ENCODE measurements at places on chromosomes 16 and 17.

GRCh38 chr17:28086519-28086918, 44.0 kb downstream of the NLK start:
- DNase-seq: no peak

- DNase-seq: no peak
Observed at GRCh38 chr17:40915721-40916256, 21.7 kb downstream of the KRT23 start.

- no peak for DNase-seq
Observed at GRCh38 chr16:84434800-84435199, 66.5 kb downstream of the ATP2C2 start.

DNA sequence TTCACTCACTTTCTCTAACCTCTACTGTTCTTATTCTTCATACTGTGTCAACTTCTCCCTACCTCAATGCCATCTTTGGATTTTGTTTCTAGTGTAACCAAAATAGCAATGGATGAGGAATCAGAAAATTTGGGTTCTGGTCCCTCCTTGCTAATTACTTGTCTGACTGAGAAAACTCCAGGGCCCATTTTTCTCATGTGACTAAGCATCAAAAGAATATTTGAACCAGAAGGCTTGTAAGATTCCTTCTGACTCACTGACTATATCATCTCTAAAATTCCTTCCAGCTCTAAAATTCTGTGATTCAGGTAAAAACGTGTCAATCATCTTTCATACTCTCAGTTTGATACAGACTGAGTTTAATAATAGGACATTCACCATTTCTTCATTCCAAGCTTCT, 57.9 kb downstream of the BRIP1 start:
- DNase-seq: no peak

- DNase-seq: no peak
Observed at GRCh38 chr16:11797957-11798299, 870 bp upstream of the ZC3H7A start.

DNA sequence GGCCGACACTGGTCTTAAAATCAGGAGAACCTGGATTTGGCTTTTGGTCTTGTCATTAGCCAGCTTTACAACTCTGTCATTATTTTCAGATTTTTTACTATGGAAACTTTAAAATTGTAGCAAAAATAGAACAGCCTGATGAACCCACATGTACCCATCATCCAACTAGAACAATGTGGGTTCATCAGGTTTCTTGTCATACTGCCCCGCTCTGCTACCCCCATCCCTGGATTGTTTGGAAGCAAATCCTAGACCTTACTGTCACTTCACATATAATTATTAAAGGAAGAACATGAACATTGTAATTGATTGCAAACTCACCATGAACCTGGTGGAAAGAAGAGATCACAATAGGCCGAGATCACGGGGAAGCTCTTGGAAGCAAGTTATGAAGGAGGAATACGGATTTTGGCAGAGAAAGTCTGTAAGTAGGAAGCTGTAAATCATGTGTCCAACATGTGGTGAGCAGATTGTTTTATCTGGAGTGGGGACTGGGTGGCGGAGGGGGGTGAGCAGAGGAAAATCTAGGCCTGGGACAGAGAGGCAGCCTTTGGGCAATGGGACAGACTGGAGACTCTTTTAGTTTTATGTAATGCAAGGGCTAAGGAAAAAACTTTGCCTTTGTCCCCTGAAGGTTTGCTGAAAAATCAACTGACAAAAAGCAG, 67.0 kb downstream of the PITPNC1 start:
- DNase-seq: peak; percentile 80

DNA sequence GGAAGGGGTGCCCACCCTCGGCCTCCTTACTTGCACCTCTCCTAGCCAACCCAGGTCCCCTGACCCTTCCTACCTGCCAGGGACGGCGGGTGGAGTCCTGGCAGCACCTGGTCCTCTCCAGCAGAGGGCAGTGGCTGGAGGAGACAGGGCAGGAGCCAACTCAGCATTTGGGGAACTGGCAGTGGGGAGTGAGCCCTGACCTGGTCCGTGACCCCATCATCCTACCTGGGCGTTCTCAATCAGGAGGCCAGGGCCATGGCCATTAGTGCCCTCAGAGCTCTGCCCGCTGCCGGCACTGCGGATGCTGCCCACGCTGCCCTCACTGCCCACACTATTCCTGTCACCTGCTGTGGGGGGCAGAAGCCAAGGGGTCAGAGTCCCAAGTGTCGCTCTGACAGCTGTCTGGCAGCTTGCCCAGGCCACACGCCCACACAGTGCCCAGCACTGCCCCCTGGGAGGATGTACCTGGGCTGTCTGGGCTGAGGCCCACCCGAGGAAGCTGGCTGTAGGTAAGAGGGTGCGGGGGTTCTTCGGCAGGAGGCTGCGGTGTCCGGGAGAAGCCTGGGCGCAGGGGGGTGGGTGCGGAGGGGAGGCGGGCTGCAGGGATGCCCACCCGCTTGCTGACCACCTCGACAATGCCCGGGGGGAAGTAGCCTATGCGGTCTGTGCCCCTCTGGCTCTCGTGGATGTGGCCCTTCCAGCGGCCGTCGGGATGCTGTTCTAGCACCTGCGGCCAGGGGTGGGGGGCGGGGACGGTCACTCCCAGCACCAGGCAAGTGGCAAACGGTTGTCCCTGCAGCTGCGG, 10.8 kb downstream of the CASKIN2 start:
- DNase-seq: no peak

DNA sequence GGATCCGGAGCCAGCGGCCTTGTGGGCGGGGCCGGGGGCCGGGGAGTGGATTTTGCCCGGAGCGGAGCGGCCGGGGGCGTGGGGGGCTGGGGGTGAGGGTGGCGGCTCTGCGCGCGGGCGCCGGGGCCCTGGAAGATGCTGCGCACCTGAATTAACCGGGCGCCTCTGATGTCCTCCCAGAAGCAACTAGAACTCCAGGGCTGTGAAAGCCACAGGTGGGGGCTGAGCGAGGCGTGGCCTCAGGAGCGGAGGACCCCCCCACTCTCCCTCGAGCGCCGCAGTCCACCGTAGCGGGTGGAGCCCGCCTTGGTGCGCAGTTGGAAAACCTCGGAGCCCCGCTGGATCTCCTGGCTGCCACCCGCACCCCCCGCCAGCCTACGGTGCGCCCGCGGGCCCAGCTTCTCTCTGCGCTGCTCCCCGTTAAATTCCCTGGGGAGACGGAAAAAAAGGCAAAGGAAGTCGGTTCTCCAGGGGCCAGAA, 549 bp downstream of the SLC26A11 start:
- DNase-seq: peak; percentile 78

DNA sequence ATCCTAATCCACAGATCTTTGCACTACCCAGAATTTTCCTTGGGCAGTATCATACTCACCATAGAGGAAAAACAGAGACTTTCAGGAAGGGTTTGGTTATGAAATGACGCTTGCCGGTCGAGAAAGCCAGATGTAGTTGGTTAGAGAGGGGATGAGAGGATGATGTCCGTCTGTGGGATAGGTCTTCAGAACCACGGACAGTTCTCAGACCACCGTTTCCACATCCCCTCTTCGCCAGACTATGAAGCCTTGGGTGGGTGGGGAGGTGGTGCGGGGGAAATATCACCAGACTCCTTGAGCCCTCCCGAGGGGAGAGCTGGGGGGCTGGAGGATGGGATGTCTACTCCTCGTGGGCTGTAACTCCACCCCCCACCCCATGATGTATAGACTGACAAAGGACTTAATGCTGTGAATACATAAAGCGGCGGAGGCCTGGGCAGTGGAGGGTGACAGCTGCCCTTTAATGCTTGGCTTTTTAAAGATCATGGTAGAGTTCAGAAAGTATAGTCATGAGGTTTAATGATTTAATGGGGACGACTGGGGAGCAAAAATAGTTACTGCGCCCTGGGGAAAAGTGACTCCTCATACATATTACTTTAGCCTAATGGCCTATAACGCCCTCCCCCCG, 96.6 kb downstream of the MRM1 start:
- no peak for DNase-seq

DNA sequence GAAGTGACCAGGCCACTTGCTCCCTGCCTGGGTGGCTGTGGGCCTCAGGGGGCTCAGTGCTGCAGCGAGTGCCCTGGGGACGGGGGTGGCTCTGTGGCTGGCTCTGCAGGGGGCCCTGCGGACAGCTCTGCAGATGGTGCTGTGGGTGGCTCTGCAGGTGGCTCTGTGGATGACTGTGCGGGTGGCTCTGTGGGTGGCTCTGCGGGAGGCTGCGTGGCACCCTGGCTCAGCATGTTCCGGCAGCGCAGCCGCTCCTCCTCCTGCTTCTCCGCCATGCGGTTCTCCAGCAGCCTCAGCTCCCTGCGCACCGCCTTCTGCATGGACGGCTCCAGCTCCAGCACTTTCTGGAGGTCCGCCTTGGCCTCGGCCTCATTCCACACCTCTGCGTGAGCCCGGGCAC, 9.5 kb downstream of the AIPL1 start:
- DNase-seq: no peak

GRCh38 chr17:80742581-80743180, 198.0 kb downstream of the RPTOR start:
- no peak for DNase-seq

- no peak for DNase-seq
Observed at GRCh38 chr17:21228845-21229244, 14.9 kb upstream of the TMEM11 start.

GRCh38 chr17:29722411-29723198, 99.9 kb upstream of the CORO6 start:
- peak; percentile 78 for DNase-seq

GRCh38 chr16:59341368-59341767, 607.3 kb upstream of the GOT2 start:
- DNase-seq: no peak

GRCh38 chr17:50480854-50481490, 2.3 kb downstream of the RSAD1 start:
- no peak for DNase-seq

GRCh38 chr17:57397402-57397801, 141.1 kb downstream of the MSI2 start:
- DNase-seq: no peak

GRCh38 chr17:81612172-81612970, 24.5 kb downstream of the NPLOC4 start:
- DNase-seq: no peak

DNA sequence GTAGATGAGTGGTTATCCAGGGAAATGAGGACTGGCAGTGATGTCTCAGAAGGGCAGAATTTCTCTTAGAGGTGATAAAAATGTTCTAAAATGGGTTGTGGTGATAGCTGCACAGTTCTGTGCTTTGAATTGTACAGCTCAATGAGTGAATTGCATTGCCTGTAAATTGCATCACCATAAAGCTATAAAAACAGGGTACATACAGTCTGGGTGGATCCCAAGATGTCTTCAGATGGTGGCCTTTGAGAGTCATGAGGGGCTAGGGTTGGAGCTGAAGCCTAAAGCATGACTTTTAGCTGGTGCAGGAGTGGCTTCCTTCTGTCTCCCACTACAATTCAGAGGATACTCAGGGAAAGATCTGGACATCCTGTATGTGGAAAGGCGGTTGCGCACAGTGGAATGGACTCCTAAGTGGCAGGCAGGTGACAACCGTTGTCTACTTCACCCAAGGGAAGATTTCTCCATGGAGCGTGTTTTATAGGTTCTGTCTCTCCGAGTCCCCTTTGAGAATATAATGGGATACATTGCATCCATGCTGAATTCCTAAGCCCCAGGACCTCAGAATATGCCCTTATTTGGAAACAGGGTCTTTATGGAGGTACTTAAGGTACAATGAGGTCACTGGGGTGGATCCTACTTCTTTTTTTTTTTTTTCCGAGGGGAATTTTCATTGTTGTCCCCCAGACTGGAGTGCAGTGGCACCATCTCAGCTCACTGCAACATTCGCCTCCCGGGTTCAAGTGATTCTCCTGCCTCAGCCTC, 1.6 kb upstream of the IL32 start:
- no peak for DNase-seq

- no peak for DNase-seq
Observed at GRCh38 chr16:2429771-2430663, 770 bp downstream of the CCNF start.

DNA sequence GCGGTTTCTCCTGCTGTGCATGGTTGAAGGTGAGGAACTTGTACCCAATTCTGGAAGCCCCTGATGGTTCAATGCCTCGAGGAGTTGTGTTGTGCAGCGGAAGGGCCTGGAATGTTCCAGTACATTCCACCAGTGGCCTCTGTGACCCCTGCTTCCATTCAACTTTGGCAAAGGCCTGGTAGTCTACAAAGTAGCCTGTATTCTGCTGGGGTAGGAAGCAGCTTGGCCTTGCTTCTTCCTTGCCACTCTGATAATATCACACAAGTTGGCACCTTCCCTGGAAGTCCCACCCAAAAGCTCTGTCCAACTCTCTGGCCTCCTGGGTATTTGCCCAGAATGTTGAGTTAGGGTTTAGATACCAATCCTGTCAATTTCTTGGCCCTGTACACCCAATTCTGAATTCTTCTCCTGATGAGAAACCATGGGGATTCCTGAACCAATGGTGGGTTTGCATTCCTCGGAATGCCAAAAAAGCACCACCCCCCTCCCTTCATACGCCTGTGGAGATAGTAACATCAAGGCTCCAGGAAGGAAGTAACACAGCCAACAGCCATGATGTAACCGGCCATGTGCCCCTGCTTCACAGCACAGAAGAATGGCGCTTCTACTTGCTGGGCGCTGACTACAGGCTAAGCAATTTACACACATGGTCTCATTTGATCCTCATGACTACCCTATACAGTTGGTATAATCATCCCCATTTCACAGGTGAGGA, 11.8 kb upstream of the FAM117A start:
- DNase-seq: no peak

GRCh38 chr16:84103678-84104077, 13.1 kb downstream of the MBTPS1 start:
- DNase-seq: no peak

GRCh38 chr16:70749006-70749678, 51.8 kb downstream of the VAC14 start:
- DNase-seq: no peak

- DNase-seq: no peak
Observed at GRCh38 chr17:30347488-30347887, 13.6 kb upstream of the TMIGD1 start.

- DNase-seq: no peak
Observed at GRCh38 chr16:85707528-85708095, 18.9 kb upstream of the GINS2 start.
